ENCODE measurements at places on chromosomes 6 and 20.
A peak's percentile ranks its signal among the peaks of the same experiment; 100 is the strongest.

DNA sequence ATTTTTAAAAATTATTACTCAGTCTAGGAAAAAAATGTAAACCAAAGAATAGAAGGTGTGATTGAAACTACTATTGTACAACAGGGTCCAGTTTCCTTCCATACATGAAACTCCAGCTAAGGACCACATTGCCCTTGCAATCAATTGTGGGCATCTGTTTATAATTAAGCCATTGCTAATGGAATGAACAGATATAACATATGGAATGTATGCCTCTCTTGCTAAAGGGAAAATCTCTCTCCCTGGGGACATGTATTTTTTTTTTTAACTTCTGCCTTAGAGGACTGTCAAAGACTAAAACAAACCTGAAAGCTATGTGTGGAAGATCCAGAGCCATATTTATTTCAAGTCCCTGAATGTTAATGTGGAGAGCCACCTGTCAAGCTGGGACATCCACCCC, 336.8 kb upstream of the MANEA start:
- DNase-seq = no peak

DNA sequence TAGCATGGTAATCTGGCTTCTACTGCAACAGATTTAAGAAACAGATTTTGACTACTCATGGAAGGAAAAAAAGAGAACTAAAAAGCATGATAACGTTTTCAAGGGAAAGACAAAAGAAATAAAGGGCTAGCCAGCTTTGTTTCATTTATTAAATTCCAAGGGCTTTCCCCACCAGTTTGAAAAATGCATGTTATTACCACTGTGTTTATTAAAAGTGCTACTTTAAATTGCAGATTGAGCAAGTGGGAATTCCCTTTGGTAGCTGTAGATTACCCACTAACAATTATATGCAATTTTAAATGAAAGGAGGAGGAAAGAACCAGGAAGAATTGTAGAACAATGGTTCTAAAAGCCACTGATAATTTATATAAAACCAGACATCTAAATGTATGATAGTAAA, 40.6 kb upstream of the NHSL1 start:
- no peak for DNase-seq

- DNase-seq = no peak
Observed at GRCh38 chr6:133017581-133017980, 203.2 kb downstream of the RPS12 start.

- DNase-seq = peak; percentile 3
Observed at GRCh38 chr6:163860287-163861081, 446.0 kb downstream of the QKI start.

DNA sequence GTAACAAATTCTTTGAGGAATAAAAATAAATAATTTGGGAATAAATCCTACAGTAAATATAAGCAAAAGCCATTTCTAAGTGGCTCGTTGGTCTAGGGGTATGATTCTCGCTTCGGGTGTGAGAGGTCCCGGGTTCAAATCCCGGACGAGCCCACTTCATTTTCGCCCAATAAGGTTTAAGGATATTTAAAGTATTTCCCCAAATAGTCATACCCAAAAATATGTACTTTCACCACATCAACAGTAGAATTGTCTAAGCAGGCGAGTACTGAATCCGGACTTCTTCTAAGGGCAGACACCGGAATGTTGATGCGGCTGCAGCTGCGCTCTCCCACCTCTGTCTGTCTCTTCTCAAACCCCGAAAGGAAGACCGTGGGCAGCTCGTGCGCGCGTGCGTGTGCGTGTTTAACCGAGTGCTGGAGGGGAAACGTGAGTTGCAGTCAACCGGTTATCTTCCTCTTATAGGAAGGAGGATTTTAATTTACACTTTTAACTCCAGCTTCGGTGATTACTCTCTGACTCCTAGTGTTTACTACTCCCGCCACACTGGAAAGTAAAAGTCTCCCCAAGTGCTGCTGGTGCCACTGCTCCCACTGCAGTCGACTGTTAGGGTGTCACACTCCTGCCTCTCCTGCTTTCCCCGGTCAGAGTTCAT, 155.7 kb upstream of the PRSS16 start:
- DNase-seq = peak; percentile 65

- DNase-seq = no peak
Observed at GRCh38 chr20:48608756-48609155, 219.0 kb downstream of the PREX1 start.

DNA sequence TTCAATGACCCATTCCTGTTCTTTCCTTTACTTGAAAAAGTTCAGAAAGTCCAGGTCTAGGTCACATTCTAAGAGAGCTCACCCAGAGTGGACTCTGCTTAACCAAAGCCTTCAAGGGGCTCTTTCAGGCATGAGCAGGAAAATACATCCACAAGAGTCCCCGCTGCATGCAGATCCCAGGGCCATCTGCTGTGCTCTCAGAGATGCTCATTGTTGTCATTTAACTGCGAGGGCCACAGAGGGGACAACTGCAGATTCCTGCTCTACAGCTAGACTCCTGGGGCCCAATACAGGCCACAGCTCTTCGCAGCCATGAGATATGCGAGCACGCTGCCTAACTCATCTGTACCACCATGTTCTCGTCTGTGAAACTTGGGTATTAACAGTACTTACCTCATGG, 295.6 kb upstream of the QKI start:
- no peak for DNase-seq

DNA sequence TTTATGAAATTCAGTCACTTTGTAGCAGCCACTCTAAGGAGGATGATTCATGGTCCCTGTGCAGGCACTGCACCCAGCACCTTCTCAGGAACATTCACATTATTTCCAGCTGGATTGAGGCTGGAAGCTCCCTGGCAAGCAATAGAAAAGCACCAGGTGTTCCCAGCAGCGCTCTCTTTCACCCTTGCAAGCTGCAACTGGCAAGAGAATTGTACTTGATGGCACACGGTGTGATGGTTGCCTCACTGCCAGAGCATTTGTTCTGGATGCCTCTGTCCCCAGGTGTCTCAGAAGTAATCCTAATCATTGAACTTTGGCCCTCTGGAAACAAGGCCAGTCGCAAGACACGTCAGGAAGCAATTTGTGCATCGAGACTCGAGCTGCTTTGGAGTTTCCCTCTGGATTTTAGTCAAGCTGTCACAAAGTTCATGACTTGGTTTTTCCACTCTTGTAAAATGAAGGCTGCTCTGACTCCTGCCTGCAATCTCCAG, 24.9 kb upstream of the PHACTR2 start:
- peak; percentile 59 for DNase-seq

- no peak for DNase-seq
Observed at GRCh38 chr6:13528232-13528631, 40.8 kb upstream of the GFOD1 start.

GRCh38 chr6:102114402-102114801, 720.9 kb downstream of the GRIK2 start:
- no peak for DNase-seq

DNA sequence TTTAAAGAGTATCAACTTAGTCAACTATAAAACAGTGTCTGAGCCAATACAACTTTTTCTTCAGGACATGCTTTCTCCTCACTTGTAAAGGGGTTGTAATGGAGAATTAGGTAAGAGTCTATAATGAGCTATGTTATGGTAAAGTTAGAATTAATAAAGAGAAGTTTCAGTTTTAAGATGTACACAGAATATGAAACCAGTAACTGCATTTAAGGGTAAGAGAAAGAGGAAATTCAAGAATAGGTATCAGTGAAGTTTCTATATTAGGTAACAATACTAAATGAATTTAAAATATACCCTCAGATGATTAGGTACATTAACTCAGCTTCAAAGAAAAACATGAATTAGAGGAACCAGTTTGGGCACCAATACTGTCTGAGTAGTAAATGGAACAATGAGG, 1444.3 kb upstream of the ADGRB3 start:
- DNase-seq = no peak

- peak; percentile 60 for DNase-seq
Observed at GRCh38 chr6:167349631-167350274, 24.9 kb downstream of the TTLL2 start.

GRCh38 chr20:19482726-19483125, 270.3 kb downstream of the SLC24A3 start:
- DNase-seq = no peak

DNA sequence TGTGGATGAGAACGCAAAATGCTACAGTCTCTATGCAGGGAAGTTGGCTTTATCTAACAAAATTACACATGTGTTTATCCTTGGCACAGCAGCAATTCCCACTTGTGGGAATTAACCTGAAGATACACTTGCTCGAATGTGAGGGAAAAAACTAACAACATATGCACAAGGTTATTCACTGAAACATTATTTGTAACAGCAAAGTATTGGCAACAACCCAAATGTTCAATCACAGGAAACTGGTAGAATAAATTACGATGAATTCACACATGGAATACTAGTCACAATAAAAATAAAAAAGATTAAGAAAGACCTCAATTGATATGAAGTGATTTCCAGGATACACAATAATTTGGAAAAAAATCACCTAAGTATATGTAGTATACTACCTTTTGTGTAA, 68.1 kb upstream of the OGFRL1 start:
- DNase-seq = no peak

- DNase-seq = no peak
Observed at GRCh38 chr20:48630342-48631075, 197.3 kb downstream of the PREX1 start.

DNA sequence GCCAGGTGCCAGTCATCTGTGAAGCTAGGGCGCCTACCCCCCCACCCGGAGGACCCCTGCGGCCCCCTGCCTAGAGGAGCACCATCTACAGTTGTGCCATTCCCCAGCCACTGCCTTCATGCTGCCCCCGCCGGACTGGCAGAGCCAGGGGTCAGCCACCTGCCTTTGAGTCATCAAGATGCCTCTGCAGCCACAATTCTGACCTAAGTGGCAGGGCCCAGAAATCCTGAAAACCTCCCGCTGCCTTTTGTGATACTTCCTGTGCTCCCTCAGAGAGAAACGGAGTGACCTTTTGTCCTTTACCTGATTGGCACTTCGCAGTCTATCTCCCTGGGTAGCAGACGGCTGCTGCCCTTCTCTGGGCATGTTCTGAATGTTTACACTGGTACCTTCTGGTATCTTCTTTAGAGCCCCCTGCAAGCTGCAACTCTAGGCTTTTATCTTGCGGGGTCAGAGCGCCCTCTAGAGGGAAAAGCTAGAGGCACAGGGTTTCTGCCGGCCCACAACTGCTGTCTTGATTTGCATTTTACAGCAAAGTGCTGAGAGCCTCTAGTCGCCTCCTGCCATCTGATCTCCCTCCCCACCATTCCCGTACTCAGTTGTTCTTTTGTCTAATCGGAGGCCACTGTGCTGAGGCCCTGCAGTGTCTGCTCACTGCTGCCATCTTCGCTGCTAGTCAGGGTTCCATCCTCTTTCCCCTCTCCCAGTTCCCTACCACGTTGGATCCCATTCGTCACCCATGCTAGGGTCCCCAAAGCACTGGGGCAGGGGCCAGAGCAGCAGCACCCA, 26.9 kb downstream of the SPATA2 start:
- peak; percentile 84 for DNase-seq

- DNase-seq = no peak
Observed at GRCh38 chr6:159913375-159913774, 22.6 kb downstream of the MAS1 start.

GRCh38 chr6:29797135-29797534, 30.5 kb upstream of the HLA-G start:
- DNase-seq = no peak

DNA sequence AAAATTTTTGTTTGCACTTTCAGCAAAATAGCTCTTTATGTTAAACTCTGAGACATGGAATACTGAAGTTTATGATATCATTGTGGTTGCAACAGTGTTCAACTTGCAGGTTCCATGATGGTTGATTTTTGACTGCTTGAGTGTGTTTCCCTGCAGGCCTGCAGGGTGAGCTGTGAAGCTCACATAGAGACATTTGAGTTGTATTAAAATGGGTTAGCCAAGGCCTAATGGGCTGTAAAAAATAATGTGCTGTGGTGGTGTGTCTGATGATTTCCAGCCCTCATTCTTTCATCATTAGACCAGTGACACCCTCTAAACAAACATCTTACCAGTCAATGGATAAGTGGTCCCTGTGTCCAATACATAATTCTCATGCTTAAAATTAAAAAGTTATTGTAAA, 321.4 kb downstream of the FARS2 start:
- DNase-seq = no peak

DNA sequence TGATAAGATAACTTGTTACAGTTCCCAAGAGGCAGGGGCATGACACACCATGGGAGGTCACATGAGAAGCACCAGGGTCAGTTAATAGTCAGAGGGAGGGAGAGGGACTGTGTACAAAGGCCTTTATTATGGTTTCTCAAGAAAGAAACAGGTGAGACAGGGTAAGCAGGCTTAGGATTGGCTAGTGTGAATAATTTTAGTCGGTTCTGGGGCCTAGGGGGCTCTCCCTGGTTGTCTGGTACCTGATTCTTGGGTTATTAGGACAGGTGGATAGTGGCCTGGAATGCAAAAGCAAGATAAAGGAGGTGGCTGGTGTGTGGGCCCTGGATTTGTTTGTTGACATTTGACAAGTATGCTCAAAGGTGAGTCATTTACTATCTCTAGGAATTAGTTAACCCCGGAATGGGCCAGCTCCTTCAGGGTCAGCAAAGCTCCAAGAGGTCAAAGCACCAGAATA, 49.4 kb upstream of the MCUR1 start:
- DNase-seq = peak; percentile 95

DNA sequence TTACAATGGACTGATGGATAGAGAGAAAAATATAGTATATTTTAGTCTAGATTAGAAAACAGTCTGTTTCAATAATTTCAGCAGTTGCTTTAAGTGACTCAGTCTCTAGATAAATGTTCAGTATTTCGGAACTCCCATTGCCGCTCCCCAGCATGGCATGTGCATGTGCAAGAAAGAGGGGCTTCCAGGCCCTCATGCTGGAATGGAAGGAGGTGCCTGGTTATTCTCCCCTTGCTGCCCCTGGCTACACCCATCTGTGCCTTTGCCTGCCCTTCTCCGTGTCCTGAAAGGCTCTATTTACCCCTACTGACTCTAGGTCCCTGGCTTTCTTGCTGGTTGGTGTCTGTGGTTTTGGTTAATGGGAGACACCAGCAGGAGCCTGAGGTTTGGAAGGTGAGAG, 115.7 kb upstream of the IFNGR1 start:
- DNase-seq = no peak

DNA sequence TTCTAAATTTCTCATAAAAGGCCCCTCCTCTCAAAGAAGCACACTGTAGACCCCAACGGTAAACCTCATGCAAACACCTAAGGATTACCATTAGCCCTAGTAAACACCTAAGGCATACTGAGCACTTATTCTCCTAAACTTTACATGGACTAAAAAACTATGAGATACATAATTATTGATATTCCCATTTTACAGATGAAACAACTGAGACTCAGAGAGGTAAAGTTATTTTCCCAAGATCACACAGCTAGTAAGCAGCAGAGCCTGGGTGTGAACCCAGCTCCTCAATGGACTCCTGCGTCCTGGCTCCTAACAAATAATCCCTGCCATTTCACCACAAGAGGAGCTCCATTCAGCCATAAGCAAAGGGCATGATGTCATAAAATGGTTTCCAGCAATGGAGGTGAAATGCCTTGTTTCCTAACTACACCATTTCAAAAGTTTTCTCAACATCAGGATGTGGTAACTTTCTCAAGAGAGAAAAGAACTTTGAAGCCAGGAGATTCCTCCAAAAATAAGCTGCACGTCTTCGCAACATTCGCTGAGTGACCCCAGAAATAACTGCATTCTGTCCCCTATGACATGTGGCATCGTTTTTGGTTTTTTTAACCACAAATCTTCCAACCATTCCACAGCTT, 4.1 kb downstream of the ATP9A start:
- DNase-seq = no peak
